NCI-H69 (cell line): ENCODE measurements at places on chromosomes 7 and 10.

DNA sequence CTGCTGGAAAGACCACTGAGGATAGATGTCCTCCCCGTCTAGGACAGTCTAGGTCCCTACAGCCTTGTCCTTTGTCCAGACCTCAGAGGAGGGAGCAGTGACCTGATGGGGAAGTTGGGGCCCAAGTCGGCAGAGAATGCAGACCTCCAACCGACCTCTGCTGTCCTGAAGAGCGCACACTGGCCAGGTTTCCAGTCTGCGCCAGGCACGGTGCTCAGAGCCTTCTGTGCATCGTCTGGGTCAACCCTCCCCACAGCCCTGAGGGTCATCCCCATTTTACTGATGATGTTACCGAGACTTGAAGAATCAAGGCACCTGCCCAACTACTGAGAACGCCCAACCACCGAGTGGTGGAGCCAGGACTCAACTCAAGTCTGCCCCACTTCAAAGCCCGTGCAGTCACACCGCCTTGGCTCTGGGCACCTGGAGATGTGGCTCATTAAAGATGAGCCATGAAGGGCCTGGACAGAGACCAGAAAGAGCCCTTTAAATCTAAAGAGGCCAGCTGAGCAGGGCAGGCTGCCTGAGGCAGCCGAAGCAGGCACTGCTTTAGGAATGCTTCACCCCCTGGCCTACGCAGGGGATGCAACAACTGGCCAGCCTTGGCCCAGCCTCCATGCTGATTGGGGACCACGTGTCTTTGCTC lies 4.4 kb downstream of the ITPRIP start:
- DNase-seq: no peak

- no peak for DNase-seq
These were observed 17.0 kb downstream of the ADRA2A start for GRCh38 chr10:111093741-111094380.

DNA sequence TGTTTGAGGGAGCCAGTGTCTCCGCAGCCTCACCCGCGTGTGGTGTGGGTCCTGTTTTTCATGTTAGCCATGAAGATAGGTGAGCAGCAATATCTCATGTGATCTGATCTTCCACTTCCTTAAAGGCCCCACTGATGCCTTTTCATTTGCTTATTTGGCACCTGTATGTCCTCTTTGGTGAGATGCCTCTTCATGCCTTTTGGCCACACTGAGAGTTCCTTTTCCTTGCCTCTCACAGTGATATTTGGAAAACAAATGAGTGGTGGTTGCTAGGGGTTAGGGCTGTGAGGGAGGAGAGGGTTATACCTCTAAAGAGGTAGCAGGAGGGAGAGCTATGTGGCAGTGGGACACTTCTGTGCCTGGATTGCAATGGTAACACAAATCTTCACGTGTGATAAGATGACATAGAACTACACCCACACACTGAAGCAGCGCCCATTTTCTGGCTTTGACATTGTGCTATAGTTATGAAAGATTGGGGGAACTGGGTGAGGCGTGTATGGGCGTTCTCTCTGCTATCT lies 90.4 kb upstream of the TNS3 start:
- peak; percentile 22 for DNase-seq

- DNase-seq: no peak
These were observed 1151.8 kb downstream of the TYW1 start for GRCh38 chr7:68148440-68148839.

GRCh38 chr7:92964141-92964540 lies 127.8 kb upstream of the CDK6 start:
- no peak for DNase-seq

- DNase-seq: peak; percentile 26
These were observed 179.3 kb upstream of the CSTF2T start for GRCh38 chr10:51878695-51879094.

DNA sequence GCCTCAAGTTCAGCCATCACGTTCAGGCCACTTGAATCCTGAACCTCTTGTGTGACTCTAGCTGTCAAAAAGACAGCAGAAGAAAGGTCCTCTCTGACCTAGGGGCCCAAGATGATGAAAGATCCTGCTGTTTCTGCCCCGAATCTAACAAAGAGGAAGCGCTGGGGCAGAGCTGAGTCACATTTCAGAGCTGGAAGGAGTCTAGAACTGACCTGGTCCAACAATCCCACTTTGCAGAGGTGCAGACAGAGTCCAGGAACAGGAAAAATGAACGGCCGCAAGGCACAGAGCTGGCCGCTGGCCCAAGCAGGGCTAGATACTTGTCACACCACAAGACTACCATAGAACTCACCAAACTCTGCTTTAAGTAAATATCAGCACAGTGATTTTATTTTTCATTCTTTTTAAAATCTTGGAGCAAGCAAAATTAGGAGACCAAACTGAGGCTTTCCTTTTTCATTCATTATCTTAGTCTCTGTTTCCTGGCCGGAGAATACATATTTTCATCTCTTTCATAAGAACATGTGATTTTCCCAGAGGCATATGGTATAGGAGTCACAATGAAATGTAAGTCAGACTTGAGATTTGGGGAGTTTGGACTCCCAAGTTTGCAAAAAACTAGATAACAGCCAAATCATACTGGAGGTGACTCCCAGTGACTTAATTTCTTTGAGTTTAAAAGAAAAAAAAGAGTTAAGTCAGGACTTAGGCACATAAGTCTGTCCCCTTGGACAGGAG lies 52.8 kb downstream of the CHST15 start:
- DNase-seq: no peak

GRCh38 chr7:30790356-30790755 lies 19.1 kb downstream of the MINDY4 start:
- DNase-seq: no peak

DNA sequence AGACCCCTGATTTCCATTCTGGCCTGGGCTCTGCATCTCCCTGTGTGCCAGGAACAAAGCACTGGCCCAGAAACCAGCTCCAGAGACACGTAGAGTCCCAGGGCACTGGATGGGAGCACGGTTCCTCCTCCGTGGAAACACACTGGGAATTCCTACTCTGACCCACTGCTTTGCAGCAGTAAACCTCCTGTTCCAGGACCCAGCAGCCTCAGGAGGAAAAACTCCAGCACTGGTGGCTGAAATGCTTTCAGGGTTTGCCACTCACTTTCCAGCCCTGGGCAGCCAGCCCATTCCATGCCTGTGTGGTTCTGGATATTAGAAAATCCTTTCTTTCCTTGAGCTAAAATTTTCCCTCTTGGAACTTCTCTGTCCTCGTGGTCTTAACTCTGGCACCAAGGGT lies 58.0 kb downstream of the FAM171A1 start:
- DNase-seq: no peak

DNA sequence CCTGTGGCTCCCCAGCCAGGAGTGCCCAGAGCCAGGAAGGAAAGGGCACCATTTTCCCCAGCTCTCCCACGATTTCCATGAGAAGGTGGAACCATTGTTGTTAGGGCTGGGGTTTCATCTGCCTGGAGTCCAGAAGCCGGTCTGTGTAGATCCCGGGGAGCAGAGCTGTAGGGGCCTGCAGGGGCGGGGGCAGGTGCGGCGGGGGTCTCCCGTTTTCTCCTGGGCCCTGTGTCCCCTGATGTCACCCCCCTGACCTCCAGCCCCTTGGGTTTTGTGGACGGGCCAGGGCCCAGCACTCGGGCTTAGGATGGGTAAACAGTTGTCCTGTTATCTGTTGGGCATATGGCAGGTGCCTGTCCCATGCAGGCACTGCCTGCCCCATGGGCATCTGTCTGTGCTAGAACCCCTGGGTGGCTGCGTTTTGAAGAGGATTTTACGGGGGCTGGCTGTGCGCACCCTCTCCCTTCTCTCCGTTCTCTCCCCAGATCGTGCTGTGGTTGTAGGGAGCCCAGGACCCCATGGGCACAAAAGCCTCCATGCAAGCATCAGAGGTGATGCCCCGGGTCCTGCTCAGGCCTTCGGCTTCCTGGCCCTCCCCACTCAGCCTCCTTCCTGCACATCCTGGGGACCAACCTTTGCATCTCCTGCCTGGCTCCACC lies 158.8 kb downstream of the WDR37 start:
- no peak for DNase-seq

GRCh38 chr7:107593025-107593410 lies 13.0 kb downstream of the BCAP29 start:
- DNase-seq: no peak

DNA sequence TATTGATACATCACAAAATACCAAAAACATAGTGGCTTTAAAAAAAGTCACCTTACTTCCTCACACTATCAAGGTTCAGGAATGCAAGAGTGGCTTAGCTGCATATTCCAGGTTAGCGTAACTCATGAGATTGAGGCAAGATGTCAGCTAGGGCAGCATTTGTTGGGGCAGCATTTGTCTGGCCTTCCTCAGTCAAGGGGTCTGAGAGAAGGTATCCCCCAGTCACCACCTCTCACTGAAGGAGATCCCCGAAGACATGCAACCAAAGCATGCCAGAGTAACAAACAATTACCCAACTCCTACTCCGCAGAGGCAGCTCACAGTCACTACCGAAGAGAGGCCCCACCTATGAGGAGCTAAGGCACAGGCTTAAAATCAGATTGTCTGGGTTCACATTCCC lies 48.4 kb downstream of the C10orf71 start:
- DNase-seq: no peak

DNA sequence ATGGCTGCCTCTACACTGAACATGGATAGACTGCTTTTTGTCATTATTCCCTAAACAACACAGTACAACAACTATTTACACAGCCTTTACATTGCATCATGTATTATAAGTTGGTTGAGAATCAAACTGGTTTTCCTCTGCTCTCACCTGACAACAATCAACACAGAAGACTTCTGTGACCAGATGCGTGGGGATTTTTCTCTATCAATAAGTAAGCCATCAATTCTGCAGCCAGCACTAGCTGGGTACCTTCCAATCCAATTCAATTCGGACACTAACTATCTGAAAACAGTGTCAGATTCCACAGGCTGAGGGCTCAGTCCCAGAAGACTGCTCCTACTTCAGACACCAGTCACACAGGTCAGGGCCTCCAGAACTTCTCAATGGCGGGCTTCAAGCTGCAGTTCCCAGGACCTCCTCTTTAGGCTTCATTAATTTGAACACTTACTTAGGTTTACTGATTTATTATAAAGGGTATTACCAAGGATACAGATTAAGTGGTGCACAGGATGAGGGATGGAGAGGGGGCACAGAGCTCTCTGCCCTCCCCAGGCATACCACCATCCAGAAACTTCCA lies 36.4 kb upstream of the ASL start:
- DNase-seq: no peak

- no peak for DNase-seq
These were observed 57.8 kb downstream of the OR13A1 start for GRCh38 chr10:45257600-45257999.

GRCh38 chr7:135706858-135707569 lies 21.0 kb downstream of the SLC13A4 start:
- peak; percentile 57 for DNase-seq

DNA sequence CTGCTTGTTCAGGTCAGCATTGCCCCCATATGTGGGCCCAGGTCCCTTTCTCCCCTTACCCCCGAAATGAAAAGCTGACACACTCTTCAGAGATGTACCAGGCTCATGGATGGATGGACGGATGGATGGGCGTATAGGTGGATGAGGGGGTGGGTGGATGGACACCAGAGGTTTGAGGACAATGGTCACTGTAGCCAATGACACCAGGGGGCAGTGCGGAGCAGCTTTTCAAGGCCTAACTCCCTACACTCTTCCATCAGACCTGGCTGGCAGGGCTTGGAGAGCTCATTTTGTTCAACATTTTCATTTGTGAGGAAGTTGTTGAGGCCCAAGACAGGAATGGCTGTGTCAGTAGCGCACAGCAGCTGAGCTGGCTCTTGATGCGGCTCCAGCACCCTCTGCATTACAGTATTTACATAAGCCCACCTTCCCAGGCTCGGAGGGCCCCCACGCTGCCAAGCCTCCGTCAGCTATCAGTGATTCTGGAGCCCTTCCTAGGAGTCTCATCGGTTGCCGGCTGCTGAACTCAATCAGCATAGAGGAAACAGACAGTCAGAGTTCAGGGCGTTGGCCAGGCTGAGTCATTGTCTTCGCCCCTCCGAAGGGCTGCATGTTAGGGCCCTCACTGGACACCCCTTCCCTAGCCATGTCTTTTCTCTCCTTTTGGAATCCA lies 11.6 kb upstream of the FFAR4 start:
- peak; percentile 62 for DNase-seq

GRCh38 chr7:25116621-25117020 lies 8.4 kb downstream of the CYCS start:
- DNase-seq: peak; percentile 13

DNA sequence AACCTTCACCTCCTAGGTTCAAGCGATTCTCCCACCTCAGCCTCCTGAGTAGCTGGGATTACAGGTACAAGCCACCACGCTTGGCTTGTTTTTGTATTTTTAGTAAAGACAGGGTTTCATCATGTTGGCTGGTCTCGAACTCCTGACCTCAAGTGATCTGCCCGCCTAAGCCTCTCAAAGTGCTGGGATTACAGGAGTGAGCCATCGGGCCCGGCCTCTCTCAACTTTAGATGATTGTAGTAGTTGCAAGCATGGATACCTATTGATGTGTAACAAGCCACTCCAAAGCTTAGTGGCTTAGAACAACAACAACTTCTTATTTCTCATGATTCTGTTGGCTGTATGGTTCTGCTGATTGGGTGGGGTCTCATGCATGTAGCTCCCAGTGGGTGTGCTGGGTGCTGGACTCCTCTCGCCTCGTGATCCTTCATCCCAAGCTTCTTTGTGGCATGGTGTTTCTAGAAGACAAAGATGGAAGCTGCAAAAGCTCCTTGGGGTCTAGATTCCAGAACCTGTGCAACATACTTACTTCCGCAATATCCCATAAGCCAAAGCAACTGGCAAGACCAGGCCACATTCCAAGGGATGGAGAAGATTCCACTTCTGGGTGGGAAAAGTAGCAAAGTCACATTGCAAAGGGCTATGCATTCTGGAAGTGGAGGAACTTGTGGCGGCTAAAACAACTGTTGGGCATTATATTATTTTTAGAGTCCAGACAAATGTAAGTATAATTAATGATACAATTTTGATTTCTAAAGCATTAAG lies 37.9 kb downstream of the SKIDA1 start:
- DNase-seq: no peak

- no peak for DNase-seq
These were observed 45.8 kb upstream of the SRRM3 start for GRCh38 chr7:76155938-76156337.

- DNase-seq: no peak
These were observed 49.6 kb downstream of the GCC1 start for GRCh38 chr7:127535546-127536393.

DNA sequence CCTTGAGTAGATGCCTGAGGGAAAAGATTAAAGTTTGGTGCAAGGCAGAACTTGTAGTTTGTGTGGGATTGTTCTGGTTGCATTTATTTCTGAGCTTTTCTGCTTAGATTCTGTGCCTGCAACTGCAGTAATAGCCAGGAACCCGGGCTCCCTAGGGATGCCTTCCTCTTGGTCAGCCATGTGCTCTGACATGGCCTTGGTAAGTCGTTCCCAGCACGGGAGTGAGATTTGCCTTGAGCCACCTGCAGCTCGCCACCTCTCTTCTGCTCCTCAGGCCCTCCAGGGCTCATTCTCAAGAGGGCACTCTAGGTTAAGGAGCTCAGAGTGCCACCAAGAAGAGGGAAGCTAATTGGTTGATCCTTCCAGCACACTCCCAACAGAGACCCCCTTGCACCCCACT lies 350.6 kb upstream of the MKI67 start:
- DNase-seq: no peak

GRCh38 chr7:141649137-141649864 lies 52.7 kb downstream of the DENND11 start:
- no peak for DNase-seq
